8988T (cell line): ENCODE measurements at places on chromosomes 7 and 10.

DNA sequence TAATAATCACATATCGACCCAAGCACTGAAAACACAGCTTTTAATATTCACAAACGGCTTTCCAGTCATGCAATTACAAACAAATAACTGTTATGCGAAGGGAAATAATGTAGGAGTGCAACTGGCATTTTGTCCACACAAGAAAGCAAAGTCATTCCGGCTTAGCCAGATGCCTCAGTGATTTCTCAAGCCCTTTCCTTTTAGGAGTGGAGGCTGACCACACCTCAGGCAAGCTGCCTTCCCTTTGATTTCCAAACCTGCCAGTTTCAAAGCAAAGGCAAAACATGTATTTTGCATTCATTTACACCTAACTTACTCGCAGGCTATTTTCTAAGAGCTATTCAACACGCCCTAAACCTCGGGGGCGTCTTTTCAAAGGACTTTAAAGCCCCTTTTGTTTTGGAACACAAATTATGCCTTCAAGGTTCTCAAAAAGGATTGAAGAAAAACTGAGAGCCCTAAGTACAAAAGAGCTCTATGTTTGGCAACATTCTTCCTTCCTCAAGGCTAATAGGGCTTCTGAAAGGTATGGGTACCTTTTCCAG is 109.6 kb downstream of the CPXM2 start:
- no peak for DNase-seq

GRCh38 chr10:128124813-128125403 is 1.3 kb downstream of the MKI67 start:
- no peak for DNase-seq

- DNase-seq, result peak; percentile 32
Observed at GRCh38 chr10:90592638-90593302, 265.1 kb downstream of the HTR7 start.

DNA sequence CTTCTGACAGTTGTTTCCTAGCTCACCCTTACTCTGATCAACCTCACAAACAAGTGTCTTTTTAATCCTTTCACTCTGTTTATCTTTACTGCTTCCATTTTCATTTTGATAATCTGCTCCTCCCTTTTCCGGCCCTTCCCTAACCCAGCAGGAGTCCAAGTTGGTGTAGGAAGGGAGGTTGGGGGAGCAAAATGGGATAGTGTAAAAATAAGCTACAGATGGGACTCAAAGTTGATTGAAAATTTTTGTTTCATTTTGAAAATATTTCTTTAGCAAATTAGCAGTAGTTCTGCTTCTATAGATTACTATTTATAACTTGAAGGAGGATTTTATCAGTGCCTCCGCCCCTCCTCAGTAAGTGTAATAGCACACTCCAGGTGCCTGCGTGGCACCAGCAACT is 112.0 kb downstream of the WNT2 start:
- DNase-seq, result no peak

GRCh38 chr10:50388181-50388580 is 136.9 kb upstream of the ASAH2 start:
- no peak for DNase-seq

DNA sequence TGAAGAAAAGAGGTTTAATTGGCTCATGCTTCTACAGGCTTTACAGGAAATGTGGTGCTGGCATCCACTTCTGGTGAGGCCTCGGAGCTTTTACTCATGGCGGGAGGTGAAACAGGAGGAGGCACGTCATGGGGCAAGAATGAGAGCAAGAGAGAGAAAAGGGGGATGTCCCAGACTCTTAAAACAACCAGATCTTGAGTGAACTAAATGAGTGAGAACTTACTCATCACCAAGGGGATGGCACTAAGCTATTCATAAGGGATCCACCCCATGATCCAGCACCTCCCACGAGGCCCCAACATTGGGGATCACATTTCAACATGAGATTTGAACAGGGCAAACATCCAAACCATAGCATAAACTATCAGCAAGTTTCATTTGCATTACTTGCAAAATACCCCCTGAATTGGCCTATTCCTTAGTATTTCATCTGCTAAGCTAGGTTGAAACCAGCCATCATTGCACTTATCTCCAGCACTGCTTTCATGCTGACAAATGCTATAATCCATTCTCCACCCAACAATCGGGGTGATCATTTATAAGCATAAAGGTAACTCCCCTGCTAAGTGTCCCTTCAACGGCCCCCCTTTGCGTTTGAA is 179.0 kb downstream of the NOC3L start:
- DNase-seq, result no peak

GRCh38 chr7:33873981-33874750 is 31.2 kb upstream of the BMPER start:
- no peak for DNase-seq

DNA sequence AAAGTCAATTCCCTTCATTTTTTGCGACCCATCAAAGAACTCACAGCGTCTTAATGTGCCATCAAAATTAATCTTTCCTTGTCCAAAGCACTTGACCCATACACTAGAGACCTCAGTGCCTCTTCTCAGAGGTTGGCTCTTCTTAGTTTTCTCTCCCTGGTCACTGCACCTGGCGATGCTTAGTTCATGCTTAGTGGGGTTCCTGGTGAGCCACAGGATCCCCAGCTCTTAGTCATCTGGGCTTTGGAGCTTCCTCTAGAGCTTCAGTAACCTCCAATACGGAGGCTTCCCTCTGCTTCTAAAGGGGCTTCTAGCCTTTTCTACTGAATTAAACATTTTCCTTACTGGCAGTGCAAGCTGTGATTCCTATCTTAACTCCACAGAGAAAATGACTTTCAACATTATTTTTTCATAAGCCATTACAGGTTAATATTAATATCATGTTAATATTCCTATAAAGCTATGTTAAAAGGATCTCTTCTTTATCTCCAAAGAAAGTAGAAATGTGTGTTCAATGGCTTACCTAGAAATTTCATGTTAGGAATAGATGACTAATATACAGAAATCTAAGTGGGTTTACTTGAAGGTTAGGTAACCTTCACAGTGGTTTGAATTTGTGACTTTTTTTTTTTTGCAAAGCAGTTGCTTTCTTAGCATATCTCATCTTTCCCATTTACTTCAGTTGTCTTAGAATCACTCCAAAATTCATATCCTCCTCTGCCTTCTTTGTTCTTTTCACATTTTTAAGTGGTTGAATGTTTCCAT is 295.2 kb downstream of the CAMK1D start:
- DNase-seq, result no peak

- no peak for DNase-seq
Observed at GRCh38 chr10:61304746-61305145, 148.4 kb downstream of the TMEM26 start.

- no peak for DNase-seq
Observed at GRCh38 chr7:128833148-128833945, 3.1 kb downstream of the FLNC start.

GRCh38 chr7:14436878-14437277 is 447.4 kb upstream of the ETV1 start:
- DNase-seq, result no peak

- DNase-seq, result no peak
Observed at GRCh38 chr7:94043299-94043698, 39.1 kb upstream of the BET1 start.

- no peak for DNase-seq
Observed at GRCh38 chr10:59004392-59004791, 172.1 kb upstream of the PHYHIPL start.

GRCh38 chr7:114659409-114660125 is 245.0 kb downstream of the FOXP2 start:
- DNase-seq, result no peak

DNA sequence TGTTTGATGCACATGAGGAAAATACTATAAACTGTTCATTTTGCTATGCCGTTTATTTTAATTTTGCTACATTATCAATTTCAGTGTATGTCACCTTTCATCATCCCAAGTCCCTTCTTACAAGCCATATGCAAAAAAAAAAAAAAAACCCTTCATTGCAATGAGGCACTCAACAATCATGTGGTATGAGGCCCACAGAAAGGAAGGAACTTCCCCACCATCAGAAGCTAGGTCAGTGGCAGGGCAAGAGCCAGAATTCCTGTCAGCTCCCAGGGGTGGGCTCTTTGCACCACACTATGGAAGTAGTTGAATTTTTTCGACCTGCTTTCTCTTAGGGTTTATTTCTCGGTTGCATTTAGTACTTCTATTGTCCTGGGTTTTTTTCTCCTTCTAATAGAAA is 75.4 kb downstream of the NOC3L start:
- no peak for DNase-seq

DNA sequence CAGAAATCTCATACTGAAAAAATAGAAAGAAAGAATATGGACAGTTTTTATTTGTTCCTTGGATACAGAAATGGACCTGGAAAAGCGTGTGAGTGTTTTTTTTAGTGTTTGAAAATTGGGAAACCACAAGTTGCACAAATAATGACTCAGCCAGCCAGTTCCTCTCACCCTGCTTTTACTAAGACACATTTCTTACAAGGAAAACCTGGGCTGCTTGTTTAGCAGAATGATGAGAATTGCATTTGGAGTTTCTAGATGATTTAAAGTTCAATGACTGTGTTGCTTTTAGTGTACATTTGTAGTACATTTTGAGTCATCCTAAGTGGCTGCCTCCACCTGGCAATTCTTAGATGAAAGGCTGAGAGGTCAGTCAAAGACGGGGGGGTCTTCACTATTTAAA is 218.7 kb downstream of the ABCA13 start:
- no peak for DNase-seq

DNA sequence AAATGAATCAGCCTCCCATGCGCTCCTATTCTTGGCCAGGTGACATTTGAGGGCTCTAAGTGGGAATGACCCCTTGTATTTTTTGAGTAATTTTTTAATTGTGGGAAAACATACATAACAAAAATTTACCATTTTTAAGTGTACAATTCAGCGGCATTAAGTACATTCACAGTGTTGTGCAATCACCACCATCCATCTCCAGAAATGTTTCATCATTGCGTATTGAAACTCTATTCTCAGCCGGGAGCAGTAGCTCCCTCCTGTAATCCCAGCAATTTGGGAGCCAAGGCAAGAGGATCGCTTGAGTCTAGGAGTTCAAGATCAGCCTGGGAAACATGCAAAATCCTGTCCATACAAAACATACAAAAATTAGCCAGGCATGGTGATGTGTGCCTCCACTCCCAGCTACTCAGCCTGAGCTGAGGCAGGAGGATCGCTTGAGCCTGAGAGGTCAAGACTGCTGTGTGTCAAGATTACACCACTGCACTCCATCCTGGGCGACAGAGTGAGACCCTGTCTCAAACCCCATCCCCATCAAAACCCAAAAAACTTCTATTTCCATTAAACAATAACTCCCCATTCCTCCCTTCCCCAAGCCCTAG is 2.5 kb downstream of the ANTXRL start:
- no peak for DNase-seq

DNA sequence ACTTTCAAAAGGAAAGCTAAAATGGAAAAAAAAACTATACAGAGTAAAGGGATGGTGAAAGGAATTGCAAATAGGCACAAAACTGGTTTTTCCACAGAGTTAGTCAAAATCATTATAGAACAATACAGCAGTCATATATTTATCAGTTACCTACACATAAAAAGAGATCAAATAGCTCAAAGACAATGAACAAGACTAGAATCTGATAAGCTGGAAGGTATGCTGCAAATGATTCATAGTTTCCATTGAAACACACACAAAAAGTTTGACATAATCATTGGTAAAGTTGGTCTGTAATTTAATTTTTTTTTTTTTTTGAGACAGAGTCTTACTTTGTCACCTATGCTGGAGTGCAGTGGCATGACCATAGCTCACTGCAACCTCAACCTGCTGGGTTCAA is 92.4 kb upstream of the SGCE start:
- no peak for DNase-seq

DNA sequence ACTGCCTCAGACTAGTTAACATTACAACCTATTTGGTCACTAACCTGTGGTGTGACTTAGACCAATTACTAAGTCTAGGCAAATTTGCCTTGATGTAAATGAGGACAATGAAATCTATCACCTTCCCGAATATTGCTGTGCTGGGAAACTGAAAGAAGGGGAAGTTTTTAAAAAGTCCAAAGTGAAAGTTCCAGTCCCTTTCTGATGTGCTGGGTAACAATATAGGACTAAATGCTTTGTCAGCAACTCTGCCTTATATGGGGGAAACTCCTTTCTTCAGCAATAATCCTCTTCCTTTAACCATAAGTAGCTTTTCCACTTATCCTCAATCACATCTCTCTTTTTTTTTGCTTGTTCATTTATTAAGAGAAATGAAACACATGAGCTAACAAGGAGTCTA is 3.9 kb downstream of the PIK3AP1 start:
- DNase-seq, result no peak

GRCh38 chr7:4015996-4016395 is 666.1 kb upstream of the FOXK1 start:
- no peak for DNase-seq

DNA sequence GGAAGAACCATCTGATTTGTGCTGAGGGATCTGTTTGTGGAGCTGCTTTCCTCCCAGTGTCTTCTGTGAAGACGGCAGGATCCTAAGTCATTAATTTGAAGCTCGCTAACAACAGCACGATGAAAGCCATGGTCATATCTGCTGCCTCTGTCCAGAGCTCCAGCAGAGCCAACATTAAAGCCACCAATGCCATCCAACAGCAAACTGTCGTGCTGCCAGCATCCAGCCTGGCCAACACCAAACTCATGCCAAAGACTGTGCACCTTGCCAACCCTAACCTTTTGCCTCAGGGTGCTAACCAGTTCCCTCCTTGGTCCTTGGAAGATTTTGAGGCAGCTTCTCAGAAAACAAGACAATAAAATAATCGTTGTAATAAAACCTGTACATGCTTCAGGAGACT is 36.2 kb downstream of the HTR5A start:
- no peak for DNase-seq

GRCh38 chr7:36180121-36180520 is 27.1 kb downstream of the EEPD1 start:
- DNase-seq, result no peak

DNA sequence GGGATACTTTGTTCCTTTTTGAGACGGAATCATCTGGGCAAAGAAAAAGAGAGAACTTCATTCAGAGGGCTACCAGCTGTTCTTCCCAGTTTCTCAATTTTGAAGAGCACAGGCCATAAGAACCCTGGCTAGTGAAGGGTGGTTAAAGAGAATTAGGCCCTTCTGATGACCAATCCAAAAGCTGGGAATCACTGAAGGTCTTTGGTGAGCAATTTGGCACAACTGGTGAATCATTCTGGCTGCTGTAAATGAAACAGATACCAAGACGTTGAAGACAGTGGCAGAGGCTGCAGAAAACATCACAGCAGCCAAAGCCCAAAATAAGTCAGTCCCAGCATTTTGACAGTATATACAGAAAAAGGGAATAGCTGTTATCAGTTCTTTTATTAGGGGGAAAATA is 5.1 kb downstream of the RAPGEF5 start:
- no peak for DNase-seq

- no peak for DNase-seq
Observed at GRCh38 chr10:124888262-124888661, 53.7 kb upstream of the ZRANB1 start.
